ENCODE measurements at places on chromosomes 13 and 19.

- no peak for DNase-seq
Measured at GRCh38 chr19:4403005-4403761, 743 bp downstream of the CHAF1A start.

GRCh38 chr19:48779636-48780035, 24.3 kb downstream of the FGF21 start:
- no peak for DNase-seq

DNA sequence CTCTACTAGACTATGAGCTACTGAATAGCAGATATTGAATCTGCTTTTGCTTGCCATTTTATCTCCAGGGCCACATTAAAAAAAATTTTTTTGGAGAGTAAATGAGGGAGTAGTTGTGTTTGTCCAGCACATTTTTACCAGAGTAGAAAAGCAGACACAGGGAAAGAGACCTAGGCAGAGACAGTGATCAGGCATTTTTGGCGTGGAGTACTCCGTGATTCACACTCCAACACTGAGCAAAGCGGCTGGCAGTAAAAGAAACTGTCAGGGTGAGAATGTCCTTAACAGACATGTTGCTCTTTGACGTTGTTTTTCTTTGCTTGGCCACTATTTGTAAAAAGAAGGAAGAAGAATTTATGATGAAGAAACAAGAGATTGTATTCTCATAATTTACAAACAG, 304.0 kb downstream of the TDRD3 start:
- no peak for DNase-seq

DNA sequence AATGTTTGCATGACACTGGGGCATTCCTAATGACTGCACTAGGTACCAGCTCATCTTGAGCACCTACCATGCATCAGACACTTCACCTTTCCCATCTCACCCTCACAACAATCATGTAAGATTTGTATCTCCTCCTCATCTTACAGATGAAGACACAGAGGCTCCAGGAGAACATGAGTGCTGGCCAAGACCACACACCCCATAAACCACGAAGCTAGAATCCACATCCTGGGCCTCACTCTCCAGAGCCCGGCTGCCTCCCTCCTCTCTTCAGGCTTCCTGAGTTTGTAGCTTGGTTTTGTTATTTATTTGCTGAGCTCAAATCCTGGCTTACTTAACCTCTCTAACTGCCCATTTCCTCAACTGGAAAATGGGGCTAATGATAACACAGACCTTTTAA, 25.9 kb downstream of the FAM216B start:
- DNase-seq = no peak

- no peak for DNase-seq
Measured at GRCh38 chr19:53511357-53511756, 26.6 kb upstream of the ZNF331 start.

- no peak for DNase-seq
Measured at GRCh38 chr13:22198641-22199217, 527.9 kb downstream of the FGF9 start.

GRCh38 chr19:50191216-50191615, 12.2 kb upstream of the MYH14 start:
- no peak for DNase-seq

- no peak for DNase-seq
Measured at GRCh38 chr13:27621116-27621365, 651 bp upstream of the POLR1D start.

DNA sequence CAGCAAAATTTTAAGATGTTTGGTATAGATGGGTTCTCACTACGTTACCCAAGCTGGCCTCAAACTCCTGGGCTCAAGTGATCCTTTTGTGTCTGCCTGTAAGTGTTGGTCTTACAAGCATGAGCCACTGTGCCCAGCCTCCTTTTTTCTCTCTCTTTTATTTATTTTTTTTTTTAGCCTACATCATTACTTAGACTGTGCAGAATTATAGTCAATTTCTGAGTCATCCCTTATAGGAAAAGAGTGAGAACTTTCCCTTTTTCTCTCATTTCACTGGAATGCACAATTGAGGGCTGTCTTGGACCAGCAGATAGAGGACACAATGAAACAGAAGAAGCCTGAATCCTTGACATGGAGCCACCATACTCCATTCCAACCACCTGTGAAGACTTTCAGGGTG, 13.3 kb downstream of the TSKS start:
- DNase-seq = no peak

DNA sequence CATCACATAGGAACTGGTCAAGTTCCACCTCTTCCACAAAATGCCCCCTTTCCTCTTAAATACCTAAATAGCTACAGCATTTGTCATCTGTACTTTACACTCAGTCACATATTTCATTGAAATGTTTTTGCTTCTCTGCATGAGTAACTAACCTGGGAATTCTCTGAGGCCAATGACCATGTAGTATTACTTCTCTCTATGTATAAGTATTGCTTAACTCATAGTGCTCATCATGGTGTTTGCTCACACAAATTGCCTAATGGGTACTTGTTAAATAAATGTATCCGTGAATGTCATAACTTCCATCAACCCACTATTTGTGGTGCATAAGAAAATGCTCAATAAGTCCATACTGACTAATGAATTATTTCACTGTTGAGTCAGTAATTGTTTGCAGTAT, 115.5 kb downstream of the FGF14 start:
- no peak for DNase-seq

DNA sequence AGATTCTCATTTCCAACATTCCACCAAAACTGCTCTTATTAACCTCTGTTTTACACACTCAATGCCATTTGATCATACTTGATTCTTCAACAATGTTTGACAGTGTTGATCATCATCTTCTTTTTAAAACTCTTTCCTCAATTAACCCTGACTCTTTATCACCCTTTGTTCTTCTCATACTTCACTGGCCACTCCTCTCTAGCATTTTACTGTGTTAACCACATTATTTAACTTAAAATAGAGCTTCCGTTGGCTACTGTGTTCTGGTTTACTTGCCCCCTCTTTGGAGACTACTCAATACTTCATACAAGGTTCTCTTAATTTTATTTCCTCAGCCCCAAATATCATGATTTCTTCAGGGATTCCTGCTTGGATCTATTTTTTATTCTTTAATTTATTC, 121.1 kb upstream of the SPRY2 start:
- no peak for DNase-seq

DNA sequence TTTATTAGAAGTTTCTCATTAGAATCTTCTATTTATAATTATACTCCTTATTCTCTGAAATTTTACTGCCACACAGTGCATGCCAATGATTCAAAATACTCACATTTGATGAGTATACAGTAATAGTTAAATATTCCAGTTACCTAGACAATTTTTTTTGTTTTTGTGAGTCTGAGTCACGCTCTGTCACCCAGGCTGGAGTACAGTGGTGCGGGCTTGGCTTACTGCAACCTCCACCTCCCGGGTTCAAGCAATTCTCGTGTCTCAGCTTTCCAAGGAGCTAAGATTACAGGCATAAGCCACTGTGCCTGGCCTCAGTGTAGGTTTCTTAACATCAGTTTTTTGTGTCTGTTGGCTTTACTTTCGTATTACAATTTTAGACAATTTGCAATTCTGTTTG, 87.1 kb downstream of the ZNF486 start:
- DNase-seq = no peak

GRCh38 chr19:34256835-34257558, 2.6 kb downstream of the GARRE1 start:
- no peak for DNase-seq

DNA sequence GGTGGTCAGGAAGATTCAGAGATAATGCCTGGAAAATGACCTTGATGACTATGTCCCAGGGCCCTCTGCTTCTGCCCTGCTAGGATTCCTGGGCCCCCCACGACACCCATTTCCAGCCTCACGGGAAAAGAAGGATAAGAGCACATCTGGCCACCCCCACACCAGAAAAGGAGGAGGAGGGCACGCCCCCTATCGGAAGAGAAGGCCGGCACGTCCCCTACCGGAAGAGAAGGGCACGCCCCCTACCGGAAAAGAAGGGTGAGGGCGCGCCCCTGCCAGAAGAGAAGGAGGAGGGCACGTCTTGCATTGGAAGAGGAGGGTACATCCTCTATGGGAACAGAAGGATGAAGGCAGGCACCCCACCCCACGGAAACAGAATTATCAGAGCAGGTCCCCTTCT, 84.3 kb downstream of the IER2 start:
- DNase-seq = no peak

DNA sequence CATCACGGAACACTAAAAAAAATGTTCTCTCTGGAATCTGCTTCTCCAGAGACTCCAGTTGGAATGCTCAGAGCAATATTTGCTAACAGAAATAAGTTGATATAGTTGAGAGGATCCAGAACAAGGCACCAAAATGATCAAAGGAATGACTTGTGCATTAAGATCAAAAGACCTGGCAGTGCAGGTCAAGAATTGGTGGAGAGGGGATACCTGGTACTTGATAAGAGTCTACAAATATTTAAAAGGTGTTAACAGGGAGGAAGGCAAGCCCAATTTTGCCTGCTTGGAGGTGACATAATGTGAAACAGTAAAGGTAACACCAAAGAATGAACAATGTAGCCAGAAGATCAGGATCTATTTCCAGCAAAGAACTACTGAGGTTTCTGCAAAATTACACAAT, 20.0 kb upstream of the TNFRSF19 start:
- DNase-seq = no peak

GRCh38 chr13:75170311-75170710, 311.7 kb downstream of the TBC1D4 start:
- no peak for DNase-seq

- DNase-seq = peak; percentile 37
Measured at GRCh38 chr19:11142528-11143171, 12.9 kb downstream of the SPC24 start.

- no peak for DNase-seq
Measured at GRCh38 chr13:38804061-38804460, 117.2 kb downstream of the FREM2 start.

DNA sequence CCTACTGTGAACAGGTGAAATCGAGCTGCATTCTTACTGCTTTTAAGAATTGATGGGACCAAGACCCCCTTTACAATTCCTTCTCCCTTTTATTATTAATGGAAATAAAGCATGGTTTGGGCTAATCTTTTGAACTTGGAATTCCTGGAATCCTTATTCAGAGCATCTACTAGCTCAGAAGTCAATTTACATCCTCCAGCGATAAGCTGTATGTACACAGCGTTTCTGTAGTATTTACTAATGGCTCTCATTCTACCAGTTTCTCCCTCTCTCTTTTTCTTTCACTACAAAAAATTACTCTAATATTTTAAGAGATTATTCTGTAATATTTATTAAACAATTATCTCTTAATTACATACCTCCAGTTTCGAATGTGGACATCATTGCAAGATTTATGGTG, 31.5 kb downstream of the FREM2 start:
- DNase-seq = no peak

GRCh38 chr19:43814663-43815352, 12.3 kb upstream of the ZNF283 start:
- DNase-seq = no peak

GRCh38 chr13:30346153-30346788, 38.9 kb upstream of the KATNAL1 start:
- DNase-seq = no peak

DNA sequence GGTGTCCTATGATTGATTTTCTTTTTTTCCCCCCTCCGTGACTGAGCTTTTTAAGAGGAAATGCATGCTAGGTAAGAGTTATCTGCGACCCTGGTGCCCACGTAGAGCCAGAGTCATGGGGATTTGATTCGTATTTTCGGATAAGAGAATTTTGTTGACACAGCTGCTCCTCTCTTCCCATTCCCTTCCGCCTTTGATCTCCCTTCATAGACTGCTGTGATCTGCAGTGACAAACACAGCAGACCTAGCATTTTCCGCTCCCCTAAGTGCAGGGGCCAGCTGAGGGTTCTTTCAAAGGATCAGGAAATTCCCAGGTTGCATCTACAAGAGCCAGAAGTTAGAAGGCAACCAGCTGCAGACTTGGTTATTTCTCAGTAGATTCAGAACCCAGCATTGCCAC, 70.5 kb downstream of the ZNF568 start:
- no peak for DNase-seq

DNA sequence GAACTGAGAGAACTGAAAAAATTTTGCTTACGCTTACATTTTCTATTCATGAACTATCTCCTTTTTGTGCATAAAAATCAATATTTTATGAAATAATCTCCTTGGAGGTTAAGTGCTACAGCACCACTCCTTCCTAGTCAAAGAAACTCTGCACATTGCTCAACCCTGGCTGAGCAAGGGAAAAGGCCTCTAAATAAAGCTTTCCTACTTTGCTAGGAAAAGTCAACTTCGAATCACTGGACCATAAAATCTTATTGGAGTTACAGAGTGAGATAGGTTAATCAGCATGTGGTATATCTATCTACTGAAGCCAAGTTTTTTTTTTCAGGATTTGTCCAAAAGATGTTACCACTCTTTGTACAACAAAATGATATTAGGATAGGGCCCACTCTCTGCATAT, 57.5 kb upstream of the HMGB1 start:
- no peak for DNase-seq

DNA sequence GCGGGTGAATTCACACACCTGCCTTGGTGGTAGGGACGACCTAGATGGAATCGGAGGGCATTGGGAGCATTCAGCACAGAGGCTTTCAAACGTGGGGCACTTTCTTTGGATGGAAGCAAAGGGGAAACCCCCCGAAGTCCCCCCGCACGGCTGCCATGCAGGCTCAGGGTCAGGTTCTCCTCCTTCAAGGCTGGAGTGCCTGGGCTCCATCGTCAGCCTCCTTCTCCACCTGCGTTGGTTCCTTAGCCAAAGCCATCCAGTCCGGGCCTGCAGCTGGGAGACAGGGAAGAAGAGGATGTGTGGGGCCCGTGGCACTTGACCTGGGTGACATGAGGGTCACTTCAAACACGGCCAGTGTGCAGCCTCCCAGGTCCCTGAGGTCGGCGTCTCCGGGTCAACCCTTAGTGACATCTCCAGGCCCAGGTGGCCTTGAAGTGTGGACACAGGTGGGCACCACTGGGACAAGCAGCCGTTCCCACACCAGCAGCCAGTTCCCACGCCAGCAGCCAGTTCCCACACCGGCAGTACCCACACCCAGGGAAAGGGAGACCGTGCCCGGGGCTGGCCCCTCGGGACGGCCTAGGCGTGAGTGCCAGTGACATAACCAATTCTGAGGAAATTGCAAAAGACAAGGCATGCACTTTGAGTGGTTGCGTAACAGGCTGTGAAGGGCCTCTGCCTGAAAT, 116.0 kb downstream of the SOX1 start:
- DNase-seq = no peak

DNA sequence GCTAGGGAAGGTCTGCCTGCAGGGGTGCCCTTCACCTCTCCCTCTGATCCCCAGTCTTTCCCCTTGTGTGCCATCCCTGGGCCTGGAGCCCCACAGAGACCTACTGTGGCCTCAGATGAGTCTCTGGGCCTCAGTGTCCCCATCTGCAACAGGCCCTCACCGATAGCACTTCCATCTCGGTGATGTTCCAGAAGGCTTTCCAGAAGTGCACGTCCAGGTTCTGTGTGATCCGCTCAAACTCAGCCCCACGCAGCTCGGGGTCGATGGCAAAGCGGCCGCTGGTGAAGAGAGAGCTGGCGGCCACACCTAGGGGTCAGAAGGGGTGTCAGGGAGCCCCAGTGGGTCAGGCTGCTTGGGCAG, 17.7 kb upstream of the CNFN start:
- DNase-seq = no peak

DNA sequence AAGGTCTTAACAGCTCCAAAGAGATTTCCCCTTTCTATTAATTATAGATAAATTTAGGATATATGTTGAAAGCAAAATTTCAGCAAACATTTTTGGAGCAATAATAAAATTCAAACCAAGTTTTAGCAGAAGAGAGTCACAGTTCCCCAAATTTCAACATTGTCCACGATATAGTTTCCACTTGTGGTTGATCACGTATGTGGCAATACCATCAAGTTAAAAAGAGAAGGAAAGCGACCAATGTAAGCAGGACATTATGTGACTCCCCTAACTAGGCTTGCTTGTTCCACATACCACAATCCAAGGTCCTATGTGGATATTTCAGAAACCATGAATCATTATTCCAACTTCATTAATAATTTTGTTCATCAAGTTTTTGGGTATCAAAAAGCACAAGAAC, 52.8 kb downstream of the ELF1 start:
- no peak for DNase-seq

Measured in CMK (cell line).